Foreskin melanocyte (primary cell): ENCODE measurements at places on chromosomes 3 and 15.

DNA sequence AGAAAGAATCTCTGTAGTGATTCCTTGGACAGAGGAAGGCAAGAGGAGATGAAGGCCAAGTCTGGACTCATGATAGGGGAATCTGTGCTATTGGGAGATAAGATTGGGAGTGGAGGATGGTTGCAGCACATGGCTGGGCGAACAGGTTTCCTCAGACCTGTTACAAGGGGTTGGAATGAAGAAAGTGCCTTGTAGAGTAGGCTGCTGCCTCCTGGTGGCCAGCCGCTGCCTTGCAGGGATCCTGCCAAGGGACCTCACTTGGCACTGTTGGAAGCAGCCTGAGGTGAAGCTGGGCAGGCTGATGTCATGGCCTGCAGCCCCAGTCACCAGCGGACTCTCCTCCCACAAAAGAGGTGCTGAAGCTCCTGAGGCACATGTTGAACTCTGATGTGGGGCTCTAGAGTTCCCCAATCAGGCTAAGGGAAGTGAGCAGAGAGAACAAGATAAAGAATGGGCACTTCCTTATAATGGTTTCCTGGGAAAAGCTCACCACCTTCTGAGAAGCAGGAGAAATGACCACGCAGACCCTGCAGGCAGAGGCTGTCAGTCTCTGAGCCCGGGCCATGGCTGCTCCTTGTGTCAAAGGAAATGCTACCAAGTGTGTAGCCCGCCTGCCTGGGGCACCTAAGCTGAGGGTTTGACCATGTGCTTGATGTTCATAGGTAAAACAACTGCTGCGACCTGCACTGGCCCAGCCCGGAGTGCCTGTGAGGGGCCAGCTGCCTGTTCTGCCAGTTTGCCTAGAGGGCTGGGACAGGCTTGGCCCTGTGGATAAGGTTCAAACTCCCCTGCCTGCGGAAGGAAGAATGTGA lies 1.6 kb upstream of the TEX264 start:
- DNase-seq: peak; percentile 67

DNA sequence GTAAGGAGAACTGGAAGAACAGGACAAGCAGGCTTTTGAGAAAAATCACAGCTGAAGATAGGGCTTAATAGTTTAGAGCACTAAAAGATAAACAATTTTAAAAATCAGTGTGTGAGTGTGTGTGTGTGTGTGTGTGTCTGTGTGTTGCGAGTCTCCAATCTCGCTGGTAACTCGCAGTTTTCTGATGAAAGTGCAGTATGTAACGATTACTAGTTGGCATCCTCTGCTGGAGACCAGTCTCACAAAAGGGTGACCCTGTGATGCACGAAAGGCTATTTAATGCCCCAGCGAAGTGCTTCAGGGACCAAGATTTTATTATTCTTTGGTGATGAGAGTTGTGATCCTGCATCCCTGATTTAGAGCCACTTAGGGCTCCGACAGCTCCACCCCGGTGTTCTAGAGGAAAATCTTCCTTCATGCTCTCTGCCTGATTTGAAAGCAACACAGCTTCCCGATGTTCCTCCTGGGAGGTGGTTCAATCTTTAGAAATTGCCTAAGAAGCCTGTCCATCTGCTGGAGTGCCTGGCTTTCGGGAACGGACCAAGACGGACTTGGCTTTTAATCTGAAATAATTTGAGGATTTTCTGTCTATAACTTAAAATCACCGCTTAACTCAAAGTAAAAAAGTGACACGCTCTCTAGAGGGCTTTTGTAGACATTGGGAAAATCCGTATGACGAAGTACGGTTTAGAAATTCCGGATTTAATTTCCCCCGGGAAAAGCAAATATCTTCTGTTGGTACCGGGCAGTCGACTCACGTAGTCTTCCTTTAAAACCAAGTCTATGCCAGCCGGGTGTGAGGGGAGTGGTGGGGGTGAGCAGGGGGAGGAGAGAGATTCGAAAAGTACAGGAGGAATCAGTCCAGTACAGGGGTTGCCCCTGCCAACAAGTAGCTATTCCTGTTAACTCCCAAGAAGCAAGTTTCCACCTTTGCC lies 1.1 kb upstream of the ALCAM start:
- DNase-seq: peak; percentile 60

DNA sequence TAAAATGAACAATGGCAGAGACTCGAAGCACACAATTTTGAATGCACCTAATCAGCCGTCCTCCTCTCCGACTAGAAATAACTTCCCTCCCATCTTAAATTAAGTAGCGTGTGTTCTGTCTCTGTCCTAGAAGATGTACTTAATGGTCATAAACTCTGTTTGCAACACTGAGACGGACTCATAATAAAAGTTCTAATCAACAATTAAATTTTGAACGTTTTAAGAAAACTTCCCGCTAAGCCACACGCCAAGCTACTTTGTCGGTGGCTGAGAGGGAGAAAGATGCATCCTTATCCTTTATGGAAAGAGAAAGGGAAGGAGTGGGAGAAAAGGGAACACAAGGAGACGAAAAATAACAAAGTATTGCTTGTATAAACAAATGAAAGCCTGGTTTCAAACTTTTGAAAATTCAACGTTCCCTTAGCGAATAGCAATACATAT lies 989 bp downstream of the GNB4 start:
- DNase-seq: peak; percentile 28

- DNase-seq: no peak
Measured at GRCh38 chr15:101159936-101160815, 91.7 kb downstream of the CHSY1 start.
